ENCODE measurements at places on chromosomes 2 and 18.

DNA sequence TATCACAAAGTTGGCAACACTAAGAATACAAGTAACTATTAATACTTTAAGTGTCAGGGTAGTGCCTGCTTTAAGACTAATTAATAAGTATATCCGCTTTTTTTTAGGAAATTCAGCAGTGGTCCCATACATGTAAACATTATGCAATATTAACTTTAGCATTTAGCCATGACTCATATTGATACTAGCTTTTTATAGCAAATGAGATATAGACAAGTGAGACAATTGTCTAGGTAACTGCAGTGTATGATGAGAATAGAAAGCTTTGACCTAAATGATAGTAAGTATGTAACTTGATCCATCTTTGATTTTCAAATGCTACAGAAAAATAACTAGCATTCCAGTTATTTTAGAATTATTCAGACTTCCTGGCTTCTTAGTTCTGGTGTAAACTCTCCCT lies 27.4 kb upstream of the VRK2 start:
- no peak for DNase-seq

- DNase-seq = no peak
Observed at GRCh38 chr18:45464619-45465018, 150.7 kb upstream of the SLC14A2 start.

GRCh38 chr2:166361351-166362153 lies 14.2 kb downstream of the SCN9A start:
- DNase-seq = no peak

DNA sequence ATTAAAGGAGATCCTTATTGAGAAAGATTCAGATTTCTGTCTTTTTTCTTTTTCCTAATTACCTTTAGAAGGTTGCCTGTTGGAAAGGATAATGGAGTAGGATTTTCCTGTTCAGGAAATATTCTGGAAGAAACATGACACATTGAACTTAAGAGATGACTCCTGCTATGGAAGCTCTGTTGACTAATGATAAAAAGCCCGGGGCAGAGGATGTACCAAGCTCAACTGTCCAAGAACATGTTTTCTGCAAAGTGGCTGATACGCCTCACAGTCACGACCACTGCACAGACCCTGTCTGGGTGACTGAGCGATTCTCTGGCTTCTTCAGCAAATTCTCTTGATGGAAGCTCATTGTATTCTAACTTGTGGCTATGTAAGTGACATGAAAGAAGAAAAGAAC lies 86.2 kb upstream of the THOC1 start:
- DNase-seq = no peak

- no peak for DNase-seq
Observed at GRCh38 chr2:214542866-214543265, 132.0 kb downstream of the VWC2L start.

DNA sequence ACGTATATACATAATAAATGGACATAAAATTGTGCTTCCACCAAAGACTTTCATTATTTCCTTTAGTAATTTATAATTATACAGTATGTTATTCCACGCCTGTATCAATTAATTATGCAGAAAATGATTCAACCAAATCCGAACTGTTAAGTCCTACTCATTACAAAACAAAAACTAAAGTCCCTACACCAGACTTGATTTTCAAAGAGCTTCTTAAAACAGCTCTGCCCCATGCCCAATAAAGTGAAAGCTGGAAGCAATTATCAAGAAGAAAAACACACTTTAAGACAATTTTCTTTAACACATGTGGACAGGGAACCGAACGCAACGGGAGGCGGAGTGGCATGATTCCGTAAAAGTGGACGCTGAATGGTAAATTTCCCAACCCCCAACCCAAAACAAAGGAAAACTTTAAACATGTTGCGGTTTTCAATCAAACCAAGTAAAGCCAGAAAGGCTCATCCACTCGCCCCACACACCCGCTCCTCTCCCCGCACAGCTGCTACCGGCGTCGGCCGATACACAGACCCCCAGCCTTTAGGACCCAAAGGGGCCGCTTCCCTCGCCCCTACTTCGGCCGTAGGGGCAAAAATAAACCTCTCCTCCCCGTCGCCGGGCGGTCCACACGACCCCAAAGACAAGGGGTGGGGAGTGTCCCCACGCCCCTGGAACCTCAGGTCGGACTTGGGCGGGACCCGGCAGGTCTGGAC lies 705 bp downstream of the YES1 start:
- peak; percentile 60 for DNase-seq

Data from mesothelial cell of epicardium (in vitro differentiated cells).